ENCODE measurements at places on chromosomes 4 and X.

GRCh38 chrX:67725471-67725870 is 181.7 kb downstream of the AR start:
- DNase-seq, result peak; percentile 42

- DNase-seq, result no peak
Measured at GRCh38 chr4:147289181-147289580, 191.7 kb upstream of the EDNRA start.

- DNase-seq, result no peak
Measured at GRCh38 chr4:163755013-163755412, 260.5 kb downstream of the TMA16 start.

- no peak for DNase-seq
Measured at GRCh38 chr4:15778289-15779241, at the start of gene CD38. TSS of gene CD38 (plus strand) at chr4:15778328. CDS start at chr4:15778415, 87 bp downstream.

DNA sequence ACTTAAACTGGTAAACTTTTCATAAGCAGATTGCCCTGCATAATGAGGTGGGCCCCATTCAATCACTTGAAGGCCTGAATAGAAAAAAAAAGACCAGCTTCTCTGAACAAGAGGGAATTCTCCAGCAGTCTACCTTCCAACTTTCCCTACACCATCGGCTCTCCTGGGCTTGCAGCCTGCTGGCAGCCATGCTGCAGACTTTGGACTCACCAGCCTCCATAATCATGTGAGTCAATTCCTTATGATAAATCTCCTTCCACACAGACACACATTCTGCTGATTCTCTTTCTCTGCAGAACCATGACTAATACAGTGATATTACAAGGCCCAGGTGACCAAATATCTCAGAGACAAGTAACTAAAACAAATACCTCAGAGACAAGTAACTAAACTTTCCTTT is 113.8 kb upstream of the WDR17 start:
- DNase-seq, result no peak

DNA sequence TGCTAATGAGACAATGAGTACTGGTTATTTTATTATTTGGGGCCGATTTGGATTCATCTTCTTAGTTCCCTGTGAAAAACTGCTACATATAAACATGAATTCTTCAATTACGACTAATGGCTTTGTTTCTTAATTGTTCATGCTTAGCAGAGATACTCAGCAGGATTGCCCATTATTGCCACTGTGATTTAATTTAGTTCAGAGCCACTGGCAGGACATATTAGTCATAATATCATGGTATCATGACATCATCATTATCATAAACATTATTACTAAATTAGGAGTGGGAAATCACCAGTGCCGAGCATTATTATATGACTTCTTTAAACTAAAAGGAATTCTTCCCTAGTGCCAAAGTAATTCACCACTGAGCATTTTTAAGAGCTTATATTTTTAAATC is 201.4 kb downstream of the SPOCK3 start:
- no peak for DNase-seq

- DNase-seq, result no peak
Measured at GRCh38 chr4:123474817-123475216, 78.2 kb downstream of the SPRY1 start.

DNA sequence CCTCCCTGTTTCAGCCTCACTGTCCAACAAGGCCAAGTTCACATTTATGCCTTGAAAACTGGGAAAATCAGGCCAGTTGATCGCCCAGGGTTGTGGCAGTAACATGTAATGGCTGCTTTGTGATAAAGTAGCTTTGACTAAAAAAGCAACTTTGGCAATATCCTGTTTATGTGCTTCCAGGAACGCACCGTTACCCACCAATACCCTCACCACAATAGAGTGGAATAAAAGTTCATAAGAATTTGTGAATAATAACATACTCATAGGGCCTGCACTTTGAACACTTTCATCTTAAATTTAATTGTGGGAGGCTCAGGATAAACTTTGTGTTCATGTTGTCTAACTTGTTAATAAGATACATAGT is 80.7 kb upstream of the MAML3 start:
- no peak for DNase-seq

DNA sequence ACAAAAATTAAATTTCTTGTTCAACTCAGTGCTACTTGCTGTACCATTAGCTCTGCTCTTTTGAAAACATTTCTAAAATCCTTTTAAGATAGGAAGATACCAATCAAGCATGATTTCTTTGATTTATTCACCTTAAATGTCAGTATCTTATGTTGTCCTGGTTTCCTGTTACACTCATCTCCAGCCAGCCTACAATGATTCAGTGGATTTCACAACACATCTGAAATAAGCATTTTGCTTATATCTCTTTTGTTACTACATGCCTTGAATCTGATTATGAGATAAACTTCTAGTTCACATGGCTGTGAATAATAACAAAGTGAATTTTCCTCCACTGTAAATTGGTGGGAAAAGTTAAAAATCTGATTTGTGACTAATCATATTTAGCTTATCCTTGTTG is 112.5 kb upstream of the BMP3 start:
- DNase-seq, result peak; percentile 18

DNA sequence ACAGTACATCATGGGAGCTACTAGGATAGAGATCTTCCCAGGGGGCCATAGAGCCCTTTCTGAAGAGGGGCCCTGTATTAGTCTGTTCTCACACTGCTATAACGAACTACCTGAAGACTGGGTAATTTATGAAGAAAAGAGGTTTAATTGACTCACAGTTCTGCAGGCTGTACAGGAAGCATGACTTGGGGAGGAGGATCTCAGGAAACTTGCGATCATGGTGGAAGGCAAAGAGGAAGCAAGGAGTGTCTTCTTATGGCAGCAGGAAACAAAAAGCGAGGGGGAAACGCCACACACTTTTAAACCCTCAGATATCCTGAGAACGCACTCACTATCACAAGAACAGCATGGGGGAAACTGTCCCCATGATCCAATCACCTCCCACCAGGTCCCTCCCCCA is 4.2 kb upstream of the SLC9A6 start:
- no peak for DNase-seq

GRCh38 chrX:55486736-55487135 is 2.9 kb downstream of the USP51 start:
- peak; percentile 32 for DNase-seq

GRCh38 chrX:3599802-3600430 is 113.5 kb downstream of the PRKX start:
- DNase-seq, result no peak

DNA sequence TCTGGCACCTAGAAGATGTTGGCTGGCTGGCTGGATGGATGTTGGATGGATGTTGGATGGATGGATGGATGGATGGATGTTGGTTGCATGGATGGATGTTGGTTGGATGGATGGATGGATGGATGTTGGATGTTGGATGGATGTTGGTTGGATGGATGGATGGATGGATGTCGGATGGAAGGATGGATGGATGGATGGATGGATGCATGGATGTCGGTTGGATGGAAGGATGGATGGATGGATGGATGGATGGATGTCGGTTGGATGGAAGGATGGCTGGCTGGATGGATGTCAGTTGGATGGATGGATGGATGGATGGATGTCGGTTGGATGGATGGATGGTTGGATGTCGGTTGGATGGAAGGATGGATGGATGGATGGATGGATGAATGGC is 96.7 kb downstream of the PSAPL1 start:
- no peak for DNase-seq

DNA sequence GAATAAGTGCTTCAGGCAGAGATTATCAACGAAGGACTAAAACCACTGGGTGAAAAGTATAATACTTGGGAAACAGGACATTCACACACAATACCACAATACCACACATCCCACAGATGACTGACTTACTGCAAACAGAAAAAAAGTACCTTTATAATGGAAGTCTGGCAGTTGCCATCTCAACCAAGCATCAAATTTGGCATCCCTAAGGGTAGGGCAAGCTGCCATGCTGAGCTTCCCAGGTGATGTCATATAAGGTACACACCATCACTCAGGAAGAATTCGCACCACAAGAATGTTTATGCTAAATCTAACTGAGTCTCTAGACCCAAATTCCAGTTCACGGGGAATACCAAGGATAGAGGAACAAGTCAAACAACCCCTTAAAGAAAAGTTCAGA is 9.1 kb downstream of the QDPR start:
- no peak for DNase-seq

- DNase-seq, result no peak
Measured at GRCh38 chr4:14167876-14168510, 540.5 kb upstream of the BOD1L1 start.

GRCh38 chr4:69531251-69531650 is 35.5 kb upstream of the UGT2B4 start:
- DNase-seq, result no peak

DNA sequence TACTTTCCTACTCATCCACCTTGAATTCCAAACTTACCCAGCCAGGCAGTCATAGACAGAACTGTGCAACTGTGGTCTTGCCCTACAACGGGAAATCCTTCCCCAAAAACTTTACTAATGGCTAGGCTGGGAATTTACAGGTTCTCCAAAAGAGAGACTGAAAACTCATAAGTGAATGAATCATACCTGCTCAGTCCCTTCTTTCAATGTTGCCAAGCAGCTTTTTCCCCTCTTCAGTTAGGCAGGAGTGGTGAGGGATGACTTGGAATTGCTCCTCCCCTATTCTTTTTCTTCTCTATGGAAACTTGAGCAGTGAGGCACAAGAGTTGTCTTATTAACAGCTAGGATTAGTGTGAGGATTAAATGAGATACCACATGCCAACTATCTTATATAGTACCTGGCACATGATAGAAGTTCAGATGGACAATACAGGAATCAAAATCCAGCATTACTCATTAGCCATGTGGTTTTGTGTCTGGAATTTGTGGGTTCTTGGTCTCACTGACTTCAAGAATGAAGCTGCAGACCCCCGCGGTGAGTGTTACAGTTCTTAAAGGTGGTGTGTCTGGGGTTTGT is 105.9 kb downstream of the TEX13A start:
- DNase-seq, result no peak

DNA sequence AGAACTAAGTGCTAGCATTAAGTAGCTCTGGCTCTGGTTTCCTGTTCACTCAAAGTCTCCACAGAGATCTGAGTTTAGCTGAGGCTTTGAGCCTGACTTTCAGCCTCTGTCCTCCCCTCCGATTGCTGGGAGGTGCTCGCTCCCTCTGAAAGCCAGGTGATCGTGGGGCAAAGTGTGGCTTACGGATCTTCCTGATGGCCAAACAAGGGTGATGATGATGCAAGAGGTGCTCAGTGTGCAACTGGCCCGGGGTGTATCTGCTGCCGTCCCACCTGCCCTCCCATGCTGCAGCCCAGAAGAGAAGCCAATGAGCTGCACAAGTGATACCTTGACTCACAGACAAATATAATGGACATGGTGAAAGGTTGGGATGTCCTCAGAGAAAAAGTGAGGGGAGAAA is 169.2 kb upstream of the TBC1D9 start:
- no peak for DNase-seq

DNA sequence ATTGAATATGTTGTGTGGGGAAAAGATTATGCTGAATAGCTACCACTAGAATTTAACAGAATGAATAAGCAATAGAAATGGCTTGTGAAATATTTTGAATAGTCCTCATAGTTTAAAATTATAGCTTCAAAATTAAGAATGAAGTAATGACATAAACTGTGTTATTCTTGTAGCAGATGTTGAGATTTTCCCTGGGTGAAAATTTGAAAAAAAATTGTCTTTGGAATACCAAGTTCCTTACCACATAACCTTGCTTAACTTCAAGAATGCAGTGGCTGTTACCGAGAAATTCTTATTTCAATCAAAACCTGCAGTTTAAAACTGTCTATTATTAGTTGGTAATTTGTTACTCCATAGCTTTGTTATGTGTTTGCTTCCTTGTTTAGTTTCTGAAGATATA is 1268.6 kb downstream of the RAPGEF2 start:
- DNase-seq, result no peak

GRCh38 chr4:25696409-25696808 is 40.8 kb downstream of the SLC34A2 start:
- no peak for DNase-seq

DNA sequence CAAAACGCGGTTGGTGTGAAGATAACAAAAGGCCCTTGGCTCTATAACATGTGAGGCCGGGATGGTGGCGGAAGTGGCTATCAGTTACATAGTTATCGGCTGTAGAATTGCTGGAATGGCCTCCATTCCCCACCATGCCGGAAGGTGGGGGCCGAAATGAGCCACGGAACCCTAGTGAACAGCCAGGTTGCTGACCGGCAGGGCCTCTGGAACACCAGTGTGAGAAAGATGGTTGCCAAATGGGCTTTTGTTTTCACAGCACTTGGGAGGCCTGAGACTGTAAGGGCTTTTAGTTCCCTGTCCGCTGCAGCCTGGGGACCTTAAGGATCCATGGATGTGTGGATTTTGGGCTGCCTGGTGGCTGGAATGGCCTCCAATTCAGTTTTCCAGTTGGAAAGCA is 23.3 kb upstream of the ARX start:
- DNase-seq, result no peak

DNA sequence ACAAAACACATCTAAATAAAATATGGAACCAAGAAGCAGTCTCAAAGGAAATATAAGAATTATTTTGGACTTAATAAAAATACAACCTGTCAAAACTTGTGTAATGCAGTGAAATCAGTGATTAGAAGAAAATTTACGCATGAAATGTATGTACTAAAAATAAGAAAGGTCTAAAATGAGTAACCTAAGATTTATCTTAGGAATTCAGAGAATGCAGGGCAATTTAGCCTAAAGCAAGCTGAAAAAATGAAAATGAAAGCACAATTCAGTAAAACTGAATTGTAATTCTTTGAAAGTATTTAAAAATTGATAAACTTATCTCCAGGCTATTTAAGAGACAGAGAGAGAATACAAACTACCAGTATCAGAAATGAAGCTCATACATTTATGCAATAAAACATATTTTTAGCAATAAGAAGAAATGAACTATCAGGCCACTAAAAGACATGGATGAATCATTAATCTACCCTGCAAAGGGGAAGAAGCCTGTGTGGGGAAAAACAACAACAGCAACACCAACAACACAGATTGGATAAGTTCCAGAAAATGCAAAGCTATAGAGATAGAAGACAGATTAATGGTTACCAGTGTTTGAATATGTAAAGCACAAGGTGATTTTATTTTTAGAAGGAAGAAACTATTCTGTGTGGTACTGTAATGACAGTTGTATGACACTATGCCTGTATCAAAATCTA is 442.0 kb upstream of the ADGRL3 start:
- no peak for DNase-seq

DNA sequence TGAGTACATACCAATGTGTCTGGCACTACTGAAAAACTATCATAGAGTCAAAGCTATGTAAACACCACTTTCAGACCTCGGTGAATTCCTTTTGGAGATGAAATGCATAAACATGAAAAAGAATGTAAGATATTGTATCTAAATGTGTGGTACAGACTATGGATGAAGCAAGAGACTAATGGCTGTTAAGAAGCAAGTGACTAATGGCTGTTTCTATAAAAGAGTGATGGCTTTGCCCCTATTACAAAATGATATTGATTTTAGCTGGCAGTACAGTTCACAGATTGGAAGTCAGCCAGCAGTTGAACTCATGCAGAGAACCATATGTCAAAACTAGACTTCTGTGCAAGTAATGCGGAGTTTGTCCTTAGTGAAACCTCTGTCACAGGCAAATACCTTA is 359.3 kb downstream of the GRXCR1 start:
- DNase-seq, result peak; percentile 5

All from AG10803 (cell line).